ENCODE measurements at places on chromosomes 6 and 20.
A peak's percentile ranks its signal among the peaks of the same experiment; 100 is the strongest.

GRCh38 chr6:21800948-21801438, 207.4 kb downstream of the SOX4 start:
- H3K36me3 ChIP-seq = no peaks in the 10 kb centered on the region
- DNase-seq = no peak
- H3K4me3 ChIP-seq = no peak overlapping the region
- H3K27ac ChIP-seq = no peak overlapping the region
- no peaks in the 10 kb centered on the region for H3K4me1 ChIP-seq

DNA sequence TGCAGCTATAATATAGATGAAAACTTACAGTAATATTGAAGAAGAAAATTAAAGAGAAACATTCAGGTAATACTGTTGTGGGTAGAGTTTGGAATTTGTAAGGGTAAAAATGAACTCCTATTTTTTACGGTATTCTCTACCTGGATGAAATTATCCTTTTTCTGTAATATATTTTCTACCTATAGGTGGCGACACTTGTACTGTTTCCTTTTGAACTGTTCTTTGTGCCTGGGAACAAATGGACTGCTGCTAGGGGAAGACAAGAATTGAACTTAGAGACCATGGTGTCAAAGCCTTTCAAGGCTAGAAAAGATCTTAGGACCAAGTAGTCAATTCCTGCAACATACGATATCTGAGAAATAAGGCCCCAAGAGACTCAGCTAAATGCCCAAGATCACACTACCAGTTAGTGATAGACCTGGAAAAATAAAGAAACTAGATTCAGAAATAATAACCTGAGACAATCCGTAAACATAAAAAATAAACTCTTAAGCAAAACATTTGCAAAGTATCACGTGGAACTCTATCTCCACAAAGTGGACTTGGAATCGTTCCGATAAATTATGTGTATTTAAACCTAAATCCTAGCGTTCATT, 383.8 kb downstream of the TFAP2A start:
- no peaks in the 10 kb centered on the region for H3K36me3 ChIP-seq
- H3K4me3 ChIP-seq = no peak overlapping the region
- no peak overlapping the region for H3K27ac ChIP-seq
- H3K27me3 ChIP-seq = no peaks in the 10 kb centered on the region

DNA sequence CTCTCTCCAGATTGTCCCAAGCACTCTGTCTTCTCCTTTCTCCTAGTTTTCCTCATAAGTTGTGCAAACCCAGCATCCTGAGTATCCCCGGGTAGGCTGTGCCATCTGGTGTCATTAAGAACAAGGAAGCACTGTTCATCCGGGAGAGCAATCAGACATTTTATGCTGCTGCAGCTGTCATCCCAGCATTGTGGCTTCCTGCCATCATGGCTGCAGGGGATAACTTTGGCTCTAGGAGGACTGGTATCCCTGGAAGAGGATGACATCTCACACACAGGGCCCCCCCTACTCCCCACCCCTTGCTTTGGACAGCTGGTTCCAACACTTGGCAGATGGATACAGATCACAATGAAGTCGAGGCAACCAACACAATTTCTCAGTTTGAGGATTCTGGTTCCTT, 1195.1 kb upstream of the MAP3K7 start:
- no peak overlapping the region for H3K4me3 ChIP-seq
- H3K36me3 ChIP-seq = no peaks in the 10 kb centered on the region
- H3K27ac ChIP-seq = no peak overlapping the region
- H3K27me3 ChIP-seq = no peaks in the 10 kb centered on the region

DNA sequence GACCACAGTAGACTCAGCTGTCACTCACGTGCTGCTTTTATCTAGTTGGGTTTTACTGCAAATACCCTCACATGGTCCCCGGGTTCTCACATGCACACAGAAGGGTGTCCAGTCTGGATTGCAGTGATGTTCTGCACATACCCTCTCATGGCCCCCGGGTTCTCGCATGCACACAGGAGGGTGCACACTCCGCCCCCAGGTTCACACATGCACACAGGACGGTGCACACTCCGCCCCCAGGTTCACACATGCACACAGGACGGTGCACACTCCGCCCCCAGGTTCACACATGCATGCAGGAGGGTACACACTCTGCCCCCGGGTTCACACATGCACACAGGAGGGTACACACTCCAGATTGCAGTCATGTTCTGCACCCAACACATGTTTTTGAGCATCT, 224.3 kb downstream of the ERMARD start:
- peak; percentile 27 for DNase-seq
- no peaks in the 10 kb centered on the region for H3K4me1 ChIP-seq
- no peak overlapping the region for H3K4me3 ChIP-seq
- H3K36me3 ChIP-seq = no peaks in the 10 kb centered on the region

DNA sequence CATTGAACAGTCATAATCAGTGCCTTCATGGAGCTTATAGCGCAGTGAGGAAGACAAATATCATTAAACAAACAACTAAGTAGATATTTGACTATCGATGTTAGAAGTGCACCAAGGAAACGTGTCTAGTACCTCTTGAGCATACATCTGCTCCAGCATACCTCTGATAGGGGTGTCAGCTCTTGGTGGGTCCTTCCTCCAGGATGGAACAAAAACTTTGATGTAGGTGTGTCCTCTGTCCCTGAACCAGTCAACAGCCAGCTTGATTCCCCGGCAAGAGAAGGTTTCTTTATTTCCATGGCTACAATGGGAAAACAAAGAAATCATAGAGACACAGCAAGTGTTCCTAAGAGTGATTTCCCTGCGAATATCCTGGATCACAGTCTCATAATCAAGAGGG, 23.1 kb downstream of the ZC3H12D start:
- no peak overlapping the region for H3K4me3 ChIP-seq
- no peak overlapping the region for H3K27ac ChIP-seq
- no peaks in the 10 kb centered on the region for H3K4me1 ChIP-seq
- DNase-seq = no peak

DNA sequence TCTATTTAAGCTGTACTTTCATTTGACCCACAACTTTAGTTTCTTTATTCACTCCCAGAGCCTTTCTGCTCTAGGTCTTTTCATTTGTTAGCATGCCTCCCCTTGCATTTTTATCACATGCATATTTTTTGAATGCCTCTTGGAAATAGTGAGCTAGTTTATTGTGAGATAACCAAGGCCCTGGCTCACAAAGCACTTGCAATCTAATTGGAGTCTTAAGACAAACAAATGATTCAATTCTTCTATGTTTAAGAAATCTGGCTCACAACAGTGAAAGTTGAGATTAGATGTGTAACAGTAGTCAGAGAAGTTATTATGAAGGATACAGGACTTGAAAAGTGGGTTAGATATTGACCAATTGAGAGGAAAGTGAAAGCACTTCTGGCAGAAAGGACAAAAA, 173.4 kb downstream of the MOXD1 start:
- no peaks in the 10 kb centered on the region for H3K36me3 ChIP-seq
- no peaks in the 10 kb centered on the region for H3K27me3 ChIP-seq
- H3K4me3 ChIP-seq = no peak overlapping the region
- H3K4me1 ChIP-seq = no peaks in the 10 kb centered on the region
- H3K27ac ChIP-seq = no peak overlapping the region

- H3K4me3 ChIP-seq = no peak overlapping the region
- H3K36me3 ChIP-seq = no peaks in the 10 kb centered on the region
- peaks cover 5% of the 10 kb centered on the region for H3K4me1 ChIP-seq
- H3K27me3 ChIP-seq = no peaks in the 10 kb centered on the region
- DNase-seq = no peak
These were observed 130.4 kb downstream of the TNFRSF21 start for GRCh38 chr6:47179286-47179685.

DNA sequence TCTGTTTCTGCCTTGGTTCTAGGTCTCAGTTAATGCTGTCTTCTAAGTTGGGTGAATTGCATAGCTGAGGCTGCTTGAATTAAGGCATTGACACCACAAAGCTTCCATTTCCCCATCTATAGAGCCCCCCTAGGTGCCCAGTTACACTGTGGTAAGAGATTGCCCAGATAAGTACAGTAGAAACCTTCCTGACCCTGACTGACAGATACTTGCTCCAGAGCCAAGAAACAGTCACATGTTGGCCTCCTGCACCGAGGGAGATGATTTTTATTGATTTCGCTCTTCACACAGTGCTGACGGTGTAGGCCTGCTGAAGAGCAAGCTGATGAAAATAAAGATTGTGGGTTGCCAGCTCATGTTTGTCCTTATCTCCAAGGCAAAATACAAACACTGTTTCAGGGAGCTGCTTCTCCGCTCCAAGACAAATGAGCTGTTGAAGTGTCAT, 67.9 kb downstream of the TRMT11 start:
- DNase-seq = no peak
- no peaks in the 10 kb centered on the region for H3K4me1 ChIP-seq
- H3K4me3 ChIP-seq = no peak overlapping the region
- no peak overlapping the region for H3K27ac ChIP-seq

DNA sequence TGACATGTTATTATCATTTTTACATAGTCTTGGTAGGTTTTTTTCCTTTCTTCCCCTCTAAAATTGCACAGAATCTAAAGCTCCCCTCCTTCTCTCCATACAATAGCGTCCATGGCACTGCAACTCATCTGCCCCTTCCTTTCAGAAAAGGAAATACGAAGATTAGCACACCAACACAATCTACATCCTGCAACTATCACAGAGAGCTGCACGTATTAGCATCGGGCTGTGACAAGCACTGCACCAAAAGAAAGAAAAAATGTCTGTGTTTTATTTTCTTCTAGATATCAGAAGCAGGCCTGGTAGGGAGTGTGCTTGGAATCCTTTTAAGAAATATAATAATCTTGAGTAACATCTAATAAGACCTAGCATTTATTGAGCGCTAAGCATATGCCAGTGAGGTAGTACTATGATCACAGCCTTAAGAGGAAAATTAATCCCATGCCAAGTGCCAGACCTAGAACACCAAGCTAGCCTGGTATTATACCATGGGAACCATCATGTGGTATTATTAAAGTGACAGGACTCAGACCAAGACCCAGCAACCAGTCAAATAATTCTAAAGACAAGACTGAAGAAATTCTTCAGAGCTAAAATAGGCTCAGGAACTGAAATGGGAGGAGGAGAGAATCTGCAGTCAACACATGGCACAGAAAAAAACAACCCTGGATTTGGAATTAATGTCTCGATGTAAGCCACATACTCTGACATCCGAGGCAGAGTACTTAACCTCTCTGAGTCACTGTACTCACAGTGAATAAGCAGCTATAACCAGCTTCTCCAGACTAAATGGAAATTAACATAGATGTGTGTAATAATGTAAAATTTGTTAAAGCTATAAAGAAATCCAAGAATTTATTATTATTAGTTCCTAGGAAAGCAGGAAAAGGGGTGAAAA, 124.3 kb downstream of the IPCEF1 start:
- H3K27ac ChIP-seq = no peak overlapping the region
- H3K36me3 ChIP-seq = no peaks in the 10 kb centered on the region
- no peak overlapping the region for H3K4me3 ChIP-seq
- no peaks in the 10 kb centered on the region for H3K4me1 ChIP-seq
- no peaks in the 10 kb centered on the region for H3K27me3 ChIP-seq

DNA sequence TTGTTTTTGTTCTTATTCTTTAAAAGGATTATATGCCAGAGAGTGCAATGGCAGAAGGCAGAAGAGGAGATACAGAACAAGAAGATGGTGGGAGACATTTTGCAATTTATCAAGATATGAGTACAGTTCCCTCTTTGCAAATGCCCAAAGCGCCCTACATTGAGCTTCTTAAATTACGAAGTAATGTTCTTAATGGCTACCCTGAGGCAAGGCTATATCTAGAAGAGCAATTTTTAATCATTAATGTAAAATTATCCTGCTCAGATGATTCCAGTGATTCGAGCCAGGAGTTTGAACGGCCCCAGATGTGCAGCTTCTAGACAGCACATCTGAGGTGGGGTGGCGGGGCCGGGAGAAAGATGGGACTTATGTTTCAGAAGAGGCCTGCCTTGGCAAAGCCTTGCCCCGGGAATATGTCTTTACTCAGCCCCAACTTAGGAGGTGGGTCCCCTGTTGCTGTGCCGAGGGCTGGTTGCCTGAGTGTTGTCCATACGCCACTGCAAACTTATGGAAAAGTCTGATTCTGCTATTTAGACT, 84.9 kb upstream of the MLN start:
- no peak for DNase-seq
- no peak overlapping the region for H3K27ac ChIP-seq
- H3K4me3 ChIP-seq = no peak overlapping the region

Data from breast epithelium (tissue), 4 donors.